ENCODE measurements at places on chromosomes 7 and 10. TPM values are rescaled to one million over a fixed set of nuclear protein-coding genes. Genes with fewer than 3 reads are reported as not detected.

The RADIL gene
- total RNA-seq: 2.5 TPM

The EBLN1 gene
- total RNA-seq: not detected

DNA sequence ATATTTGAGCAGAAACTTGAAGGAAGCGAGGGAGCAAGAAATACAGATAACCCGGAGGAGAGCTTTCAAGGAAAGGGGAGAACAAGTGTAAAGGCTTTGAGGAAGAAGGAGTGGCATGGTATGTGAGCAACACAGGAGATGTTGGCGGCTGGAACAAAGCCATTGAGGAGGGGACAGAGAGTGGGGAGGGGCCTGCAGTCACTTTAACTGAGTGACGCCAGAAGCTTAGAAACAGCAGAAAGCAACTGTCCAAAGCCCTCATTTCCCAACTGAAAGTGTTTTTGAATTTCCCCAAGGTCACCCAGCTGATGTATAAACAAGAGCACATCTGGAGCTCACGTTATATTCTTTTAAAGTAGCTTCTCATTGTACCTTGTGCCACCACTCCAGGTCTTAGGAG is 19.1 kb downstream of the AUTS2 start:
- DNase-seq: no peak

DNA sequence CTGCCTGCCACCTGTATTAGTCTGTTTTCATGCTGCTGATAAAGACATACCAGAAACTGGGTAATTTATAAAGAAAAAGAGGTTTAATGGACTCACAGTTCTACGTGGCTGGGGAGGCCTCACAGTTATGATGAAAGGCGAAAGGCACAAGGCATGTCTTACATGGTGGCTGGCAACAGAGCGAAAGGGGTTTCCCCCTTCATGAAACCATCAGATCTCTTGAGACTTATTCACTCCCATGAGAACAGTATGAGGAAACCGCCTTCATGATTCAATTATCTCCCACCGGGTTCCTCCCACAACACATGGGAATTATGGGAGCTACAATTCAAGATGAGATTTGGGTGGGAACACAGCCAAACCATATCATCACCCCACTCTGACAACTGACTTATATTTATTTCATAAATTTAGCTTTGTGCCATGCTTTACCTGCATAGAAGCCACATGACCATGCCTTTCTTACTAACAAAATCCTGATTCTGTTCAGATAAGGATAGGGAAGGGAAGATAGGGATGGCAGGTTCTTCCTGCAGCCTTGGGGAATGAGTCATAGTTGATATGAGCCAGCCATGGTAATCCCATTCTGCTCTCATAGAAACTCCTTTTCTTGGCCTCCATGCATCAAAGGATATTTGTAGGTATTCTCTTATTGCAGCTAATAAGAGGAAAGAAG is 191.3 kb upstream of the AGK start:
- DNase-seq: no peak
